ENCODE measurements at places on chromosomes 7 and 10.

GRCh38 chr10:46530249-46531186 is 25.9 kb downstream of the GPRIN2 start:
- DNase-seq: peak; percentile 93

DNA sequence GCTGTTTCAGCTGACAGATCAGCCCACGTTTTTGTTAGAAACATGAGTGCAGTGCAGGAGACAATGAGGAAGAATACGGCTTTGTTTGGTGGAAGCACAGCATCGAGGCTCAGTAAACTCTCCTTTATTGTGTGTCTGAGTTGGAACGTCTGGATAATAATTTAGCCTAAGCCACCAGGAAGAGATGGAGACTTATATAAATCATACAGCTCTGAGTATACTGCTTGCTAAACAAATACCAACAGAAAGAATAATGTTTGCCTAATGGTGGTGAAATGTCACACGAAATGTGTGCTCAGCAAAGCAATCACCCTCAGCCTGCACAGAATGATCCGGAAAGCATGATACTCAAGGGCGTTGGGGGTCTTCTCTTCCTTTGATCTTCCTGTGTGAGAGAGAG is 664.1 kb upstream of the ADARB2 start:
- no peak for DNase-seq

DNA sequence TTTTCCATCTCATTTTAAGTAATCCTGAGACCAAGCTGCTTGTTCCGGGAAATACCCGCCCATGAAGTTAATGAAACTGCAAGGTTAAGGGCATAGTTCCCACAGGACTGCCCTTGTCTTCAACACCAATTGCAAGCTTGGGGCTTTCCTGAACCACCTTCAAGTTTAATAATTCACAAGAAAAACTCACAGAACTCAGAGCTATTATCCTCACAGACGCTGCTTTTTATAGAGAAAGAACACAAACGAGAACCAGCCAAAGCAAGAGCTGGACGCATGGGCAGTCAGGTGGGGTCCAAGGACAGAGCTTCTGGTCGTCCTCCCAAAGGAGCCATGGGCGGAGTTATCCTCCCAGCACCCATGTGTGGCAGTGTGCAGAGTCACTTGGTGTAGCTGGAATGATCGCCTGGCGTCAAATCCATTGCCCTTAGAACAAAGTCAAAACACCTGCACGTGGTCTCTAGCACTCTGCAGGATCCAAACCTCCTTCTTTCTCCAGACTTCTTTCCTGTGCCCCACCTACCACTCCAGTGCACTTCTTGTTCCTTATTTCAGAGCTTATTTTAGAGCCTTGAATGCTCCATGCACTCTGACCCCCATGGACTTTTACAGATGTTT is 56.7 kb downstream of the SNX10 start:
- no peak for DNase-seq

DNA sequence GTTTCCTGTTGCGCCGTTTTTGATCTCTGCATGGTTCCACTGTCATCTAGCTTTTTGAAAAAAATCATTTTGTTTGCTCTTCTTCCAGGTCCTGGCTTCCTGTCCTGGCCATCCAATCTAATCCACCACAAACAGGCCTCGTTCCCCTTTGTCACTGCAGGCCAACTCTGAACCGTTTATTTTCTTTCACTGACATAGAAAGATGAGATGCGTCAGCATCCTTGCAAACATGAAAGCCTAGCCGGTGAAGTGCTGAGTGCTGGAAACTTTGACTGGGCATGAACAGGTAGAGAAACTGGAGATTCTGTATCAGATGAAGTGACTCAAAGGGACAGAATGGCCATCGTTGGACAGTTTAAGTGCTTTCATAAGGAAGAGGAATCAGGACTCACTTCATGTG is 1247.8 kb downstream of the TYW1 start:
- DNase-seq: no peak

Data from GM04503 (cell line).